Glutamatergic neuron (in vitro differentiated cells): ENCODE measurements at places on chromosomes 5 and 9. TPM values are rescaled to one million over a fixed set of nuclear protein-coding genes. Genes with fewer than 3 reads are reported as not detected.

DNA sequence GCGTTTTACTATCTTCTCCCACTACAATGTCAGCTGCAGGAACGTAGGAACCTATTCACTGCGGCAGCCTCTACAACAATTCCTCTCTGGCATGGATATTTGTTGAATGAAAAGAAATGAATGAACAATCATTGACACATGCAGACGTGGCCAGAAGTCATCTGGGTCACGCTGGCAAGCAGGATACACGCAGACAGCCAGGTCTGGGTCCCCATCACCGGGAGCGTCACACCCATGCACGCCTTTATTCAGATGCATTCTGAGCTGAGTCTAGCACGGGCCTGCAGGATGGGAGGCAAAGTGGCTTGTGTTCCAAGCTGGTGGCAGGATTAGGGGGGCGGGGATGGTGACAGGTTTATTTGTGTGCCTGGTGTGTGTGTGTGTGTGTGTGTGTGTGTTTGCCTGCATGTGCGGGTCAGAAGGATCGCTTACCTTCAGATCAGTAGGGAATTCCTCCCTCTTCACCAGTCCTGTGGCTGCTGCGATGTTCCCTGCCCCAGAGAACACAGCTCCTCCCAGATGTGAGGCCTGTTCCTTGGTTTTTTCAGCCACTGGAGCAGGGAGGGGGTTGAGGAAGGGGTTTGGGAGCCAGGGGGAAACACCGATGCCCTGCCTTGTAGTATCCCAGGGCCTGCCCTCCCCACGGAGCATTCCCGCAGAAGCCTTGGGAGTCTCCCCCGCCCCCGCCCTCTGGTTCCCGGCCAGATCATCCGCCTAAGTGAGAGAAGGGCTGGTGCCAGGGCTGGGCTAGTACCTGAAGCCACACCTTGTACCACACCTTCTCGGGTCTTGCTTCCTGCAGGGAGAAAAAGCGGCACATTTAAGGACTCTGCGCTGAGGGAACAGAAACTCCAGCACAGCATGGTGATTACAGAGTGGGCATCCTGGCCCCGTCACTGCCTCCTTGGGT, 4.1 kb downstream of the SNCB start:
- DNase-seq = no peak

DNA sequence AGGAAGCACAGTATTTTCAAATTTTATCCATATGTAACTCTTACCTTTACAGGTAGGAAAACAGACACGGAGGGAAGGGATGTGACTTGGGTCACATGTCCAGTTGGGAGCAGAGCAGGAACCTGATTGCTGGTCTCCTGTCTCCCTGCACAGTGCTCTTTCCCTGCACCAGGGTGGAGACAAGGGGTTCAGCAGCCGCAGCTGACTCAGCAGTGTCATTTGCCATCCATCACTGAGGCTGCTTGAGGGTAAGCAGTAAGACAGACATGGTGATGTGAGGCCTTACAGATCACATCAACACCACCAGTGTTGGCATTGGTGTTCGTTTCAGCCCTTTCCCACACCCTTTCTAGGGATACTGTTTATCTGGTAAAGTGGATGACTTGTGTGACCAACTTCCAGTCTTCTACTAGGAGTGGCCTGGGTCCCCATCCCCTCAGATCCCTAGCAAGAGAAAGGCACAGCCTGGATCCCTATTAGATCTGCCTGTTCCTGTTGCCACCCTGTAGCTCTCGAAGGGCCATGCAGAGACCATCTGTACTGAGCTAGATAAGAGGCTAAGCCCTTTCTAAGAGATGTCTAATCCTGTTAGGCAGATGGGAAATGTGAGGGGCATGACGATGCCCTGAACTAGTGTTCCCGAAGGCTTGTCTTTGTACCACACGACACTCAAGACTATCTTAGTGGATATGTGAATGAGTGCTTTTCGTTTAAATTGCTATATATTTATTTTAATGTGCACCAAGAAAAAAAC, 29.1 kb downstream of the FRMPD1 start:
- no peak for DNase-seq

DNA sequence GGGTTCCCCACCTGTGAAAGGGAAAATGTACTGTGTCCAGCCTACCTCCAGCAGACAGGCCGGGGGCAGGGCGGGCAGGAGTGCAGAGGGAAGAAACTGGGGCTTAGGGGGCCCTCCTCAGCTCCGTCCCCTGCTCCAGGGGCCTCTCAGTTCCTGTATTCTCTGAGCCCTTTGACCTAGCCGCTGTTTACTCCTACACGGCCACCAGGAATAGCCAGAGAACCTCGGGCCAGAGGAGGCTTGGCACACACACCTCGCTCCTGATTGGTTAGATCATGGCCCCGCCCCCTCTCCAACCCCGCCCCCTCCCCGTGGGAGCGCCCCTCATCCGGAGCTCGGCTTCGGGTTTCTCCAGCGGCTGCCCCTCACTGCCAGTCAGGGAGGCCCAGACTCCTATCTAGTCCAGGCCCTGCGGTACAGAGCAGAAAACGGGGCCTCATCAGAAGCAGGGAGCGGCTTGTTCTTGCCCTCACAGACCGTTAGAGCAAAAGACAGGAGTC, 2.2 kb downstream of the ST6GALNAC6 start:
- DNase-seq = peak; percentile 82

The SPEF2 gene
- total RNA-seq = 0.96 TPM

- no peak for DNase-seq
Observed at GRCh38 chr9:6049798-6050197, 34.4 kb upstream of the RANBP6 start.

- DNase-seq = no peak
Observed at GRCh38 chr5:90166816-90167215, 242.7 kb downstream of the CETN3 start.

- no peak for DNase-seq
Observed at GRCh38 chr5:91266184-91266705, 116.9 kb downstream of the ARRDC3 start.

DNA sequence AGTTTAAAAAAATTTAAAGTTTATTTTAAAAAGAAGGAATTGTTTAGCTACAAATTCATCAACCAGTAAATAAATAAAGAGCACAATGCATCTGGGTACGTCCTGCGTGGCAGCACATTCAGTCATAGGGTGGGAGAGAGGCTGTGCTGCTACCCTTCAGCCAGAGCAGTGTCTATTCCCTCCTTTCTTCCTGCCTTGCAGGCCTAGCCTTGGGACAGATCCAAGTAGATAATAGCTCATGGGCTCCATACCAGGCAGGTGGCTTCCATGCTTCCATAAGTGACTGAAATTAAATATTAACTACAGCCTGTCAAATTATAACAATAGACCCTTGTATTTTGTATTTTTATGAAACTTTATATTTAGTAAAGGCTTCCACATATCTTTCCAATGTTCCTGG, 408.3 kb upstream of the RGMB start:
- no peak for DNase-seq

The FAT2 gene
- total RNA-seq = 0.02 TPM

The IFNB1 gene
- not detected for total RNA-seq

The TEX48 gene
- not detected for total RNA-seq

The PCDHB12 gene
- 14.4 TPM for total RNA-seq

GRCh38 chr5:55438998-55439397, 95.8 kb downstream of the PLPP1 start:
- DNase-seq = no peak

- no peak for DNase-seq
Observed at GRCh38 chr9:136882109-136882946, 4.0 kb upstream of the TRAF2 start.

GRCh38 chr5:160672521-160672920, 179.5 kb downstream of the ATP10B start:
- DNase-seq = no peak

- no peak for DNase-seq
Observed at GRCh38 chr9:114522286-114522685, 17.0 kb upstream of the WHRN start.

The HEMGN gene
- total RNA-seq = not detected

DNA sequence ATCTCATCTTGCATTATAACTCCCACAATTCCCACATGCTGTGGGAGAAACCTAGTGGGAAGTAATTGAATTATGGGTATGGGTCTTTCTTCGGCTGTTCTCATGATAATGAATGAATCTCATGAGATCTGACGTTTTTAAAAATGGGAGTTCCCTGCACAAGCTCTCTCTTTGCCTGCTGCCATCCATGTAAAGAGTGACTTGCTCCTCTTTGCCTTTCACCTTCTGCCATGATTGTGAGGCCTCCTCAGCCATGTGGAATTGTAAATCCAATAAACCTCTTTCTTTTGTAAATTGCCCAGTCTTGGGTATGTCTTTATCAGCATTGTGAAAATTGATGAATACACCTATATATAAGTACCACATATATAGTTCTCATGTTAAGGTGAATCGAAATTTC, 961.7 kb upstream of the COX7C start:
- no peak for DNase-seq

- no peak for DNase-seq
Observed at GRCh38 chr9:111271481-111272080, 58.4 kb downstream of the OR2K2 start.

DNA sequence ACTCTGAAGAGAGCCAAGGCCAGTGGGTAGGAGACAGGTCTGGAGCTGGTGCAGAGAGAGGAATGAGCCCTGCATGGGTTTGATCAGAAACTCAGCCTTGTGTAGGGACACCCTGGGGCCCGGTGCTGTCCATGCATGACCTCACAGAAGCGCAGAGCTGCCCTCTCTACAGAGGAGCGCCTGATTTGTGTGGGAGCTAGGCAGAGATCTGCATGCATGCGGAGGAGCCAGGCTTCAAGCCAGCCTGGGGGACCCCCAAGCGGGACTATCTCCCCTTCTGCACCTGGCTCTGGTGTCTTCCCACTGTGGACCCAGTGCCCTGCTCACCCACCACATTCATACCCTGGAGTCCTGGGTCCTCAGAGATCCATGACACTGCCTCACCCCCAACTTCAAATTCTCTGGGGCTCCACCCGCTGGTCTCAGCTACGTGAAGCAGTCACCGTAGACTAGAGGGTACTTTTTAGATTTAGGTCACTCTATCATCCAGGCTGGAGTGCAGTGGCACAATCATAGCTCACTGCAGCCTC, 2.6 kb upstream of the LCN2 start:
- no peak for DNase-seq

- DNase-seq = no peak
Observed at GRCh38 chr9:114169029-114169951, 14.0 kb downstream of the COL27A1 start.

The LECT2 gene
- not detected for total RNA-seq

The SLC12A7 gene
- 147 TPM for total RNA-seq

DNA sequence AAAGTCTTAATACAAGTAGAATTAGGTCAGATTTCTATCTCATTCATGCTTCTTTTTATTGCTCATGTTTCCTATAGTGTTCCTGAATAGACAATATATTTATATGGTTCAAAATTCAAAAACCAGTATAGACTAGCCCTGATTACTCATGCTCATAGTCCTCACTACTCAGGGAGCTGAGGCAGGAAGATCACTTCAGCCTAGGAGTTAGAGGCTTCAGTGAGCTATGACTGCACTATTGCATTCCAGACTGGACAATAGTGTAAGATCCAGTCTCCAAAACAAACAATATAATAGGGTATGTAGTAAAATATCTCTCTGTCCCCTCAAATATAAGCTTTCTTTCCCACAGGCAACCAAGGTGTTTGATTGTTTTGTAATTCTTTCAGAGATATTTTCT, 2.4 kb downstream of the ANKRD31 start:
- DNase-seq = no peak

- no peak for DNase-seq
Observed at GRCh38 chr9:79004032-79004431, 567.7 kb upstream of the TLE4 start.

DNA sequence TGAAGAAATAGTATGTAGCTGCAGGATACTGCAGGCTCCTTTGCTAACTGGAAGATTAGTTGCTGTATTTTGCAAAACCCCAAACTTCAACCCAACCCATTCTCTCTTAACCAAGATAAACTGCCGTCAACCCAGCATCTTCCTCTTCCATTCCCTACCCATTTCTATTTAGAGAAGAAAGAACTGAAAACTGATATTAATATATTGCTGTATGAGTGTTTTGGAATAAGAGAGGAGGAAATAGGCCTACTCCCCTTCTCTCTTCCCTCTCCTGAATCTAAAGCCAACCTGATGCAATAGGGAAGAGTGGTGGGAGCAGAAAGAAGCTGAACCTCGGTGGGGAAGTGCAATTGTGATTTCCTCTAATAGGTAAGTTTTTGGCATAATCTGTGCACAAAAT, 83.7 kb downstream of the TMEM215 start:
- no peak for DNase-seq

The HAND1 gene
- 0.47 TPM for total RNA-seq
